ENCODE measurements at places on chromosomes 2 and 18.

GRCh38 chr2:21230140-21230539, 106.4 kb downstream of the TDRD15 start:
- no peaks in the 10 kb centered on the region for H3K27me3 ChIP-seq
- H3K27ac ChIP-seq, result no peak overlapping the region
- DNase-seq, result no peak
- H3K36me3 ChIP-seq, result no peaks in the 10 kb centered on the region
- no peak overlapping the region for H3K4me3 ChIP-seq

GRCh38 chr2:15795426-15795825, 144.9 kb upstream of the MYCN start:
- H3K27ac ChIP-seq, result no peak overlapping the region
- no peaks in the 10 kb centered on the region for H3K4me1 ChIP-seq
- H3K27me3 ChIP-seq, result no peaks in the 10 kb centered on the region
- H3K36me3 ChIP-seq, result no peaks in the 10 kb centered on the region
- no peak overlapping the region for H3K4me3 ChIP-seq

GRCh38 chr2:217095511-217096205, 235.8 kb upstream of the TNP1 start:
- H3K4me1 ChIP-seq, result peaks cover 11% of the 10 kb centered on the region
- no peaks in the 10 kb centered on the region for H3K36me3 ChIP-seq
- no peak overlapping the region for H3K4me3 ChIP-seq
- no peak for DNase-seq

GRCh38 chr2:231732604-231733003, 24.3 kb downstream of the PTMA start:
- no peak overlapping the region for H3K27ac ChIP-seq
- H3K36me3 ChIP-seq, result peaks cover 17% of the 10 kb centered on the region
- no peak for DNase-seq
- H3K4me1 ChIP-seq, result no peaks in the 10 kb centered on the region

DNA sequence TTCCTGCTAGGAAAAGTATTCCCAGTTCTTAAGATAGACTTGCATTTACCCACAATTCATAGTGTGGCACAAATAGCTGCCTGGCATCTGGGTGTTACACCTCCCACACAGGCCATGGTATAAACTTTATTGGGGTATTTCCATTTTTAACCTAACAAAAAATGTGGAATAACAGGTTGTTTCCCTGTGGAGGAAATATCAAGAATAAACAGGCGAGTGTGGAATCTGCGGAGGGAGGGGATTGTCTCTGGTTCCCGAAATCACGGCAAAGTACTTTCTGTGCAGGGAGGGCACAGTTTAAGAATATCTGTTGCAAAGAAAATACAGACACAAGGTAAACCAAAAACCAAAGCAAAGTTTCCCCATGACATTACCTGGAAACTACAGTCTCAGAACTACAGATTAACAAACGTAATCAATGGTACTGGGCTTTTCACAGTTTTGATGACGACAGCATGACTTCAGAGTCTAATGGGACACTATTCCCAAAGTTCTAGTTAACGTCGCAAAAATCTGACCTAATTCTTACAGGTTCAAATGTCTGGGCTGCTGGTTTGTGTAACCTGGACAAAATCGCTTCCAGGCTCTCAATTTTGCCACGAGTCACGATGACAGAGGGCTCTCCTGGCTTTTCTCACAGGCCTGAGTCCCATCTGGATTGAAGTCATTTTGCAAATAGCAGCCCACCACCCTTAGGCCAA, 1.4 kb downstream of the STARD7 start:
- no peaks in the 10 kb centered on the region for H3K36me3 ChIP-seq
- peak overlapping the region; percentile 97 for H3K27ac ChIP-seq
- DNase-seq, result no peak
- peaks cover 43% of the 10 kb centered on the region for H3K4me1 ChIP-seq
- no peaks in the 10 kb centered on the region for H3K27me3 ChIP-seq

DNA sequence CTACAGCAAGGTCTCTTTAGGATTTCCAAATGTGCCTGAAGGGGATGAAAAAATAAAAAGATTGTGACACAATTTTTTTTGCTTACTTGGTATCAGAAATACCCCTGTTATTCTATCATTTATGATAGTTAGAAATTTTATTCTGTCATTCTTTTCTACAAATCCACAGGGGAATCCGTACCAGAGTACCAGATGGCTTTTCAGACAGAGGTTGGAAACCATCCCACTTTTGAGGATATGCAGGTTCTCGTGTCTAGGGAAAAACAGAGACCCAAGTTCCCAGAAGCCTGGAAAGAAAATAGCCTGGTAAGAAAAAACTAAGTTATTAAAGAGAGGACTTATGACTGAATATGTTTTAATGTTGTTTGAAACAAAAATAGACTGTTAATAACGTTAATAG, 92.6 kb upstream of the FAM117B start:
- H3K4me3 ChIP-seq, result no peak overlapping the region
- no peaks in the 10 kb centered on the region for H3K27me3 ChIP-seq
- DNase-seq, result no peak

DNA sequence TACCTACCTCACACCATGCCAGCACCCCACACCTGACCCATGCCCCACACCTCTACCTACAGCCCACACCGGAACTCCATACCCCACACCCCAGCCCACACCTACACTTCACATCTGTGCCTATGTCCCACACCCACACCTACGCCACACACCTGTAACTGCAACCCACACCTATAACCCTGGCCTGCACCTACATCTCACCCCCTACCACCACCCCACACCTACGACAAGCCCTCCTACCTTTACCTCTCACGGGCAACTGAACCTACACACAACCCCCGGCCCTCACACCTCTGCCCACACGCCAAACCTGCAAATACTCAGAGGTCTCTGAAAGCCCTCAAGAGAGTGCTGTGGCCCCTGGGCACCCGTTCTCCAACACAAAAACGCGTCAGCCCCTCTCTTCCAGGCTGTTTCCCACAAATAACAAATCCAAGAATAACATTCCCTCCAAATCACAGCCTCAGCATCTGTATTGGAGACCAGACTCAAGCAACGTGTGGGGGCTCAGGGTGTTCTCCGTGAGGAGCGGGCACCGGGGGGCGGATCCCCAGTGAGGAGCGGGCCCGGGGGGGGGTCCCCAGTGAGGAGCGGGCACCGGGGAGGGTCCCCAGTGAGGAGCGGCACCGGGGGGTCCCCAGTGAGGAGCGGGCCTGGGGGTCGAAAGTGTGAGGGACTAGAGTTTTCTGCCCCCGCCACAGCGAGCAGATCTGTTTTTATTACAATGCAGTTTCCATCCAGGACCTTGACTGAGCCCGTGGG, 33.4 kb downstream of the SLC66A2 start:
- H3K4me1 ChIP-seq, result no peaks in the 10 kb centered on the region
- peak; percentile 25 for DNase-seq
- H3K36me3 ChIP-seq, result peaks cover 34% of the 10 kb centered on the region

- no peaks in the 10 kb centered on the region for H3K4me1 ChIP-seq
- H3K4me3 ChIP-seq, result no peak overlapping the region
- H3K36me3 ChIP-seq, result peaks cover 44% of the 10 kb centered on the region
- H3K27me3 ChIP-seq, result no peaks in the 10 kb centered on the region
- no peak for DNase-seq
Measured at GRCh38 chr2:61262699-61263098, 100.7 kb downstream of the C2orf74 start.

- no peaks in the 10 kb centered on the region for H3K36me3 ChIP-seq
- no peak overlapping the region for H3K27ac ChIP-seq
- no peaks in the 10 kb centered on the region for H3K4me1 ChIP-seq
- H3K4me3 ChIP-seq, result no peak overlapping the region
- no peaks in the 10 kb centered on the region for H3K27me3 ChIP-seq
Measured at GRCh38 chr2:165251366-165251765, 12.2 kb downstream of the SCN2A start.

- peak overlapping the region; percentile 36 for H3K27ac ChIP-seq
- DNase-seq, result no peak
- no peaks in the 10 kb centered on the region for H3K36me3 ChIP-seq
- no peaks in the 10 kb centered on the region for H3K27me3 ChIP-seq
Measured at GRCh38 chr2:71457923-71458322, 4.6 kb downstream of the DYSF start.

Data from ascending aorta (tissue), 2 donors.